ENCODE measurements at places on chromosomes 6 and 20.
A peak's percentile ranks its signal among the peaks of the same experiment; 100 is the strongest.

DNA sequence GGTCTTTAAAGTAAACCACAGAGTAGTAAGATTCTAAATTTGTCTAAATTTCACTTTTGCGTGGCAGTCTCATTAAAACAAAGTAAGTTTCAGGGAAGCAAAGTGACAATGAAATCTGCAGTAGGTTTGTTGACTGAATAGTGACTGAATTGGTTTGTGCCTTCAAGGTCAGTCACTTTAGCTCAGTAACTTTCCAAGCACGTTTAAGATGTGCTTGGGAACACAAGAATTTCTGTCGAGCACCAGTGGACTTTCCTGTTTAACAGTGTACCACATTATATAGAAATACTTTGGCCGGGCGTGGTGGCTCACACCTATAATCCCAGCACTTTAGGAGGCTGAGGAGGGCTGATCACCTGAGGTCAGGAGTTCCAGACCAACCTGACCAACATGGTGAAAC is 1.7 kb upstream of the CD24 start:
- DNase-seq = no peak

- DNase-seq = no peak
Measured at GRCh38 chr20:23544133-23544532, 24.2 kb downstream of the CST9L start.

- no peak for DNase-seq
Measured at GRCh38 chr20:49742948-49743347, 29.3 kb upstream of the B4GALT5 start.

DNA sequence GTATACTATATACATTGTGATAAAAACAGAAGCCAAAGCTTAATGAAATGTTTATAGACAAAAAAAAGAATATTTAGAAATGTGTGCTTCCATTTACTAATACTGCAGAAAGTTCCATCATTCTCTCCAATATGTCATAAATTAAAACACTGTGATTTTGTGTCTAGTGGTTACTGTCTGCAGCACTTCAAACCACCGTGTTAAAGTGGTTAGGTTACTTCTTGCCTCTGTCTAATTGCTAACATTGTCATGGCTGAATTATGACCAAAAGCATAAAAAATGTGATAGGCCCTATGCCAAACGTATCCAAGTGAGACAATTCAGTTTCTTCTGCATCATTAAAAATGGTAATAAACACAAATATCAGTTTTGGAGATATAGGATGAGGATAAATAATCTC is 52.7 kb upstream of the CST5 start:
- no peak for DNase-seq

GRCh38 chr6:129331450-129332138 is 378.4 kb downstream of the ARHGAP18 start:
- DNase-seq = no peak

GRCh38 chr6:121645100-121645745 is 209.8 kb downstream of the GJA1 start:
- no peak for DNase-seq

DNA sequence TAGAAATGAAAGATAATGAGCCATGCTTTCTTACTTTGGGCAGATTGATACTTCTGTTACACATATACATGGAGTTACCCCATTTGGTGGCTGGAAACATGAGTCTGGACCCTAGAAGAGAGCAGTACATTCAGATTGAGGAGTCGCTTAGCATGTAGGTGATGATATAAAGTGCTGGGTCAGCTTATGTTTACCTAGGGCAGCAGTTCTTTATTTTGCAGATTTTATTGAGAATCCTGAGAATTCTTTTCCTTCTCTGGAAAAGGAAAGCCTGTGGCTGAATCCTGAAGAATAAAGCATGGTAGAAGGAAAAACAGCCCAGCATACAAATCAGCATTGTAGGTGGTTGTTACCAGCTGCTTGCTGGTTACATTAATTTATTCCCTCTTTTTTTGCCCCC is 91.2 kb downstream of the SMAP1 start:
- no peak for DNase-seq

- no peak for DNase-seq
Measured at GRCh38 chr20:62452475-62453095, 23.2 kb downstream of the GATA5 start.

GRCh38 chr6:87543696-87544473 is 45.9 kb downstream of the RARS2 start:
- DNase-seq = no peak

GRCh38 chr20:45300961-45301360 is 5.7 kb upstream of the RBPJL start:
- peak; percentile 42 for DNase-seq

GRCh38 chr6:25821341-25821740 is 10.5 kb downstream of the SLC17A1 start:
- DNase-seq = no peak

- DNase-seq = no peak
Measured at GRCh38 chr6:105015482-105015881, 58.6 kb downstream of the LIN28B start.

GRCh38 chr6:137434640-137435039 is 59.6 kb downstream of the OLIG3 start:
- no peak for DNase-seq

DNA sequence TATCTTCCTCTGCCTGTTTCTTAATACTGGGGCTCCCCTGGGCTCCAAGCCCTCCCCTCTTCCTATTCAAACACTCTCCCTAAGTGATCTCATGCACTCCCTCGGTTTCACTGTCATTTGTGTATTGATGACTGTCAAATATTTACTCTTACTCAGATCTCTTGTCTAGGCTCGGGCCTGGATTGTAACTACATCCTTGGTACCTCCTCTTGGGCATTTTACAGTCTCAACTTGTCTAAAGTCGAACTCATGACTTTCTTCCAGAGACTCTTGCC is 189.4 kb upstream of the PRDM1 start:
- DNase-seq = no peak

DNA sequence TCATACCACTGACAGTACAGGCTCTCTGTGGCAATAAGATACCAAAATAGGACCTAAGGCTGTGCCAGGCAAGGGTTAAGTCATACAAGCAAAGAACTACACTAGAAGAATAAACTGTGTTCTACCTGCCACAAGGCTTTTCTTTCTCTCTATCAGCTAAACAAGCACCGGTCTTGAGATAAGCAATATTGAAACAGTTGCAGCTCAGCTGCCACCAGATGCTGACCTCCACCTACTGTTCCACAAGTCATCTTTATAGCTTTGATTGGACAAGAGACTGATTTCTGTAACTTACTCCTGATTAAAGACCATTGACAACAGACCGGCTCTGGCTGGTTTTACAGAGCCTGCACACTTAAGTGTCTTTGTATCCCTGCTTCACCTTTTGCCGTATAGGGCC is 24.1 kb downstream of the SCP2D1 start:
- DNase-seq = no peak

DNA sequence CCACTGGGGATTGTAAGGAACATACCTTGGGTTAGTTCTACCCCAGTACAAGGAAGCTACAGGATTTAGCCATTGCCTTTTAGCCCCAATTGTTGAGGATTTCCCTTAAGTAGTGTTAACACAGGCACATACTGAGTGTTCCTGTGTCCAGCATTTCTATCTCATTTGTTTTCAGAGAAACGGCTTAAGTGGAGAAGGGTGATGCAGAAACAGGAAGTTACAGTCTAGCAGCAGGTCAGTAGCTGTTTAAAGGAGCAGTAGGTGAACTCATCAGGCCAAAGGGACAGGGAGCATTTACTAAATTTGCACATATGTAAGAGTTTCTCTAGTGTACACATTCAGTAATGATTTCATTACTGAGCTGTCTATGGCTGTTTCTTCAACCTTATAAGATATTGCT is 644.2 kb upstream of the GJE1 start:
- peak; percentile 28 for DNase-seq

- no peak for DNase-seq
Measured at GRCh38 chr20:971346-971745, 30.8 kb downstream of the RSPO4 start.

DNA sequence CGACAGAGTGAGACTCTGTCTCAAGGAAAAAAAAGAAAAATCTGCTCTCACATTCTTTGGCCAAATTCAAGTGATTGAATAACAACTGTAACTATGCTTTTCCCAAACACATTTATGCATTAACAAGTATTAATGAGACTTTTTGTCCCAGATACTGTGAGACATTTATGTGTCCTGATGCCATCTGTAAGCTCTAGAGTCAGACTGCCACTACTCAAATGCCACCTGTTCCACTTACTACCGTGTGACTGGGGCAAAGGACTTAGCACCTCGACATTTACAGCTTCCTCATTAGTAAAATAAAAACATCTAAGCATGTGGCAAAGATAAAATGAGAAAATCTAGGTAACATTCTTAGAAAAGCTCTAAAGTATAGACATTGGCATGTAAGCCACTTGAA is 178.1 kb upstream of the MARCKS start:
- no peak for DNase-seq

- DNase-seq = no peak
Measured at GRCh38 chr6:412146-412886, 20.8 kb downstream of the IRF4 start.

GRCh38 chr20:1134836-1135235 is 16.4 kb downstream of the PSMF1 start:
- DNase-seq = no peak

GRCh38 chr20:37526238-37526838 is 1.3 kb downstream of the BLCAP start:
- no peak for DNase-seq

Measured in SHP77 (cell line).